ENCODE measurements at places on chromosomes 2 and 18. TPM values are rescaled to one million over a fixed set of nuclear protein-coding genes. Genes with fewer than 3 reads are reported as not detected.
A peak's percentile ranks its signal among the peaks of the same experiment; 100 is the strongest.

Gene ANKRD12
- 16.0 TPM for total RNA-seq

Gene MAP3K19
- total RNA-seq: not detected

Gene ADCYAP1
- 0.98 TPM for total RNA-seq

Gene TSGA10
- 4.8 TPM for total RNA-seq

Gene CMPK2
- total RNA-seq: 134 TPM

Gene CD8A
- total RNA-seq: not detected

Gene GAREM1
- 0.17 TPM for total RNA-seq

Gene DUSP2
- total RNA-seq: 103 TPM

Gene CRYGC
- not detected for total RNA-seq

GRCh38 chr2:152822676-152823075 is 104.3 kb downstream of the ARL6IP6 start:
- DNase-seq: peak; percentile 64

GRCh38 chr2:100895402-100895801 is 75.5 kb downstream of the NPAS2 start:
- DNase-seq: peak; percentile 37

- no peak for DNase-seq
Measured at GRCh38 chr18:13406049-13406615, 187.6 kb downstream of the LDLRAD4 start.

DNA sequence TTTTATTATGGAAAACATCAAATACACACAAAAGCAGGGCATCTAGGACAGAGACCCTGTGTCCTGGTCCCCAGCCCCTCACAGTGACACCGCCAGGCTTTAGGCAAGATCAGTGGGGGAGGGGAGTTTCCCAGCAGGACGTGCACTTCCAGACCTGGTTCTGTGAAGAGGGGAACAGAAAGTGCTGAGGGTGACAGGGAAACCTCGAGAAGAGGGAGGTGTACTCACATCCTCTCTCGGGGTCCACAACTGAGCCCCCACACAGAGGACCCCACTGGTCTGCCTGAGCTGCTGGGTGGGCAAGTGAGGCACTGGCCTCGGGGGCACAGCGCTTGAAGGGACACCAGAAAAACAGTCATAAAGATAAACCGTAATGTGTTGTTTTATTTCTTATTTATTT is 4.4 kb upstream of the GPR35 start:
- no peak for DNase-seq

DNA sequence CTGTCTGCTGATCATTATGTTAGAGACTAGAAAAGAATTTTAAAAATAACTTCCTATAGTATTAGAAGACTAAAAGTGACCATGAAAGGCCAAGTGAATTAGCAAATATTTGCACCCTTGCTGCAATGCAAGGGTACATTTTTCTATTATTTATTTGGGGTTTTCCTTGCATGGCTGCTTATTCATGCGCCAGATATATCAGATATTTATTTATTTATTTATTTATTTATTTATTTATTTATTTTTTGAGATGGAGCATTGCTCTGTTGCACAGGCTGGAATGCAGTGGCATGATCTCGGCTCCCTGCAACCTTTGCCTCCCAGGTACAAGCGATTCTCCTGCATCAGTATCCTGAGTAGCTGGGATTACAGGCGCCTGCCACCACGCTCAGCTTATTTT is 126.3 kb upstream of the LMAN1 start:
- no peak for DNase-seq

GRCh38 chr2:147214914-147215313 is 629.9 kb upstream of the ACVR2A start:
- DNase-seq: no peak

DNA sequence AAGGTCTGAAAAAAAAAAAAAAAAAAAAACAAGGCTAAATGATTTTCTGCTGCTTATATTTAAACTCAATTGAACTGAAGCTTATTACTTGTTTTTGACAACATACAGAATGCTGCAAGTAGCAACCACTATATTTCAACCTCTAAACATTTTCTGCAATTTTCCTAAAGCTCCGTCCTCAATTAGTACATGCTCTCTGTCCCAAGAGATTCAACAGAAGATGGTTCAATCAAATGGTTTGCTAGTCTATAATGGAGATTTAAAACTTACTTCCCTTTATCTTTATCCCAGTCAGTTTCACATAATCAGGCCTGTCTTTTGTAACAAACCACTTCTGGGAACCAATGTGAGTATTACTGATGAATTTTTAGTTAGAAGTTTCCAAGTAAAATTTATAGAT is 485.1 kb upstream of the CDH7 start:
- DNase-seq: no peak

GRCh38 chr18:54127759-54128378 is 96.6 kb downstream of the MBD2 start:
- DNase-seq: peak; percentile 57

DNA sequence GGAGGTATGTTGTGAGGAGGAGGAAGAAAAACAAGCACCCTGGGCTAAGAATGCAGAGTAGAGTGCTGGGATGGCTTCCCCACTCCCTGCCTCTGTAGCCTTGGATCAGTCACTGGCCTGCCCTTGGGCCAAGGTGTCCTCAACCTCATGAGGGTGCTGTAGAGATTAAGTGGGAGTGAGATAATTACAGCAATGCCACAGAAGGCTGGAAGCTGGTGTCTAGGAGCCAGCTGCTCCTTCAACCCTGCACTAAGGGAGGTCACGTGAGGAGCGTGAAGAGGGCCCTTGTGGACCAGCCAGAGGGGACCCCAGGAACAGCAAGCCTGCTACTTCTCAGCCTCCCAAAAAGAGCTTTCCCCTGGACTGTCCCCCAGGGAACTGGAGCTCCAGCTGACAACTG is 95.2 kb downstream of the TTC32 start:
- no peak for DNase-seq

GRCh38 chr18:28171837-28172236 is 5.1 kb downstream of the CDH2 start:
- no peak for DNase-seq

GRCh38 chr2:174839662-174840061 is 75.4 kb upstream of the CHRNA1 start:
- no peak for DNase-seq

DNA sequence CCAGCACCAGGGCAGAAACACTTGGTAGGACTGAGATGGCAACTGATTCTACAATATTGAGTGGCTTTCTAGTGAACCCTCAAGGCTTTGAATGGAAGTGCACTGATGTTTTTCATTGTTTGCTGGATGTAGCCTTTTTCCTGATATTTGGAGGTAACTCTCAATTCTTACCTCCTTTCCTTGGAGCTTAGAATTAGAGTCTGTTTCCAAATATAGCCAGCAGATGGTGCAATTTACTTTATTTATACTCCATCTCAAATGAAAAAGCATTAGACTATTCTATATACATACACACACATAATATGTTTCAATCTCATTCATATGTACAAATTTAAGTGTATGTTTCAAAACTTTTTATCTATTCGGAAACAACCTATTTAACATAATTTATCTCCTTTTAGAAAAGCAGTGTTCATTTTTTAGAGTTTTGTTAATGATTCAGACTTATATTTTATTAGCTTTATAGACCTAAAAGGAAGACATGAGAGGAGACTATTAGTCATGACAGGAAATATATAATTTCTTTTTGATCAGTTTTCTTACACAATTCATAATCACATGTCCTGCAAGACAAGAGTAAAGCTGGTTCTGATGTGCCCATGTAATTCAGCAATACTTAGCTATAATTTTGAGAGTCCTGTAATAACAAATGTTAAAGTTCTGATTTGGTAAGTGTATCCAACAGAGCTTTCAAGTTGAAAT is 124.8 kb downstream of the NUP35 start:
- DNase-seq: peak; percentile 42

- peak; percentile 91 for DNase-seq
Measured at GRCh38 chr18:49094979-49095632, 144.3 kb upstream of the SMAD7 start.

GRCh38 chr2:174775571-174775980 is 11.3 kb upstream of the CHRNA1 start:
- no peak for DNase-seq

DNA sequence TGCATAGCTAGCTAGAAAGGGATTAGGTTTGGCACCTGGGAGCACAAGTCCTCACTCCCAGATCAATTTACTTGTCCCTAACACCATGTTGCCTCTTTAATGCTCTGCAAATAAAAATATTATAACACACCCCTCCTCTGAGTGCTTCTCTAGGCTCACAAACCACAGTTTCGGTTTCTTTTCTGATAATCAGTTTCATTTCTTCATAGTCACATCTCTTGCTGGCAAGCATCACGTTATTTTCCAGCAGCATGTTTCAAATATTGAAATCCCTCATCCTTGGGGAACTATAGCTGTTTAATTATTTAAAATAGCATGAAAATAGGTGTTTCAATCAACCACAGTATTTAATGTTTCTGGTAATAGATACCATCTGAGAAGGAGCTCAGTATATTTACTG is 13.9 kb upstream of the SMCHD1 start:
- peak; percentile 65 for DNase-seq

DNA sequence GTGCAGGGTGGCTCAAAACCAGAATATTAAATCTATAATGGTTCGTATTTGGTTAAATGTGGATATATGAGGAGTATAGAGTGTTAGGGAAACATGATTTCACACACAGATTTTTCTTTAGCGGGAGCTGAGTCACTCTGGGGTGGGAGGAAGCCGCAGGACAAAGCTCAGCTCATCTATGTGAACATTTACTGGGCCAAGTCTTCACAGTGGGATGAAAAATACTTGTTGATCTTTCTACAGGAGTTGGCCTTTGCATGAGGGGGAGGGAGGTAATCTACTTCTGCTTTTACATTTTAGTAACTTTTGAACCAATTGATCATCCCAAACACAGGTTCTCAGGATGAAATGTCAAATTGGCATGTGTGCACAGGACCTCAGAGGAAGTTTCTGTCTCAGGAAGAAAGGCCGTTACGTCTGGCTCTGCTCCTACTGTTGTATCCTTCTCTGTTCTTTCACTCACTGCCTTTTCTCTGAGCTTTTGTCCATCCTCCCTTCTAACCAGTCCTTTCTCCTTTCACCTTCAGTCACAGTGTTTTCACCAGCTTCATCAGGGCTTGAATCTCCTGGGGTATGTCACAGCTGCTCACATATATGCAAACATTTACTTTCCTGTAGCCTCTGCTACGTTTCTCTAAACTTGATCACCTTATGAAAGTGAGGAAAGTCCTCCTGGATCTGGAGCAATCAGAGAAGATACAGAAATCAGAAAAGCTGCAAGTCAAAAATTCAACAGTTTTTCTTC is 943.3 kb upstream of the FANCL start:
- DNase-seq: no peak

GRCh38 chr18:48753691-48754090 is 197.1 kb downstream of the SMAD7 start:
- no peak for DNase-seq

GRCh38 chr2:99573634-99574251 is 83.9 kb upstream of the REV1 start:
- DNase-seq: no peak

- DNase-seq: peak; percentile 81
Measured at GRCh38 chr18:49628119-49628518, 66.3 kb downstream of the LIPG start.

DNA sequence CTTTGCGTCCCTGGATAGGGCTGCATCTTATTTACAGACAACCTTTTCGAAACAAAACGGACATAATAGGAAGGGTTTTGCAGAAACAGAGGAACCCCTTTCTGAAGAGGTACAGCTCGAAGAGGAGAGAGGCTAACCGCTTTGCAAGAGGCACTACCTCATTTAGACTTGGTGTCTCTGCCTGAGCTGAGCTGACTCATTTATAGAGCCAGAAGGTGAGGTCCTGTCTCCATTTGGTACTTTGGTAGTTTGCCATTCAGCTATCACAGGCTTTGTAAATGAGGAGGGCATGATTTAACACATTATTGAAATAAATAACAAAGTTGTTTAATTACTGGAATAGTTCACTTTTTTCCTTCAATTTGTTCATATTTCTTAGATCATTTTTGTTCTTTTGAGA is 2.2 kb upstream of the NXPH2 start:
- no peak for DNase-seq

GRCh38 chr18:6941996-6942395 is 175.6 kb downstream of the LAMA1 start:
- DNase-seq: no peak

DNA sequence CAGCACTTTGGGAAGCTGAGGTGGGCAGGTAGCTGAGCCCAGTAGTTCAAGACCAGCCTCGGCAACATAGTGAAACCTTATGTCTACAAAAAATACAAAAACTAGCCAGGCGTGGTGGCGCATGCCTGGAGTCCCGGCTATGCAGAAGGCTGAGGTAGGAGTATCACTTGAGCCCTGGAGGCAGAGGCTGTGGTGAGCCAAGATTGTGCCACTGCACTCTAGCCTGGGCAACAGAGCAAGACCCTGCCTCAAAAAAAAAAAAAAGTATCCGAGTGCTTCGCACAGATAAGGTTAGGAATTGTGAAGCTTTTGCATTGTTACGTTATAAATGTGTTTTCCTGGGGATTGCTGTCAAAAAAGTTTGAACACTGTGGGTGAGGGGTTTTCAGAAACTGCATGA is 4.1 kb downstream of the CTDSP1 start:
- no peak for DNase-seq

- no peak for DNase-seq
Measured at GRCh38 chr2:231359948-231360347, 35.6 kb upstream of the B3GNT7 start.

- DNase-seq: no peak
Measured at GRCh38 chr18:55248495-55248894, 289.2 kb upstream of the CCDC68 start.

- no peak for DNase-seq
Measured at GRCh38 chr2:105954891-105955290, 210.2 kb downstream of the NCK2 start.

All from M059J (cell line).